ENCODE measurements at places on chromosomes 12 and 14.
A peak's percentile ranks its signal among the peaks of the same experiment; 100 is the strongest.

GRCh38 chr14:62117751-62118105, 355.5 kb downstream of the SNAPC1 start:
- peak; percentile 14 for DNase-seq

GRCh38 chr14:100526632-100527031, 60.6 kb downstream of the BEGAIN start:
- DNase-seq: no peak

- peak; percentile 61 for DNase-seq
Measured at GRCh38 chr12:92735131-92735721, 32.4 kb downstream of the PLEKHG7 start.

- peak; percentile 96 for DNase-seq
Measured at GRCh38 chr12:110109037-110109836, 14.9 kb upstream of the IFT81 start.

- no peak for DNase-seq
Measured at GRCh38 chr14:102917056-102917385, 5.4 kb upstream of the AMN start.

GRCh38 chr14:84453307-84453950, 1076.5 kb upstream of the FLRT2 start:
- DNase-seq: no peak

- peak; percentile 31 for DNase-seq
Measured at GRCh38 chr12:6768990-6769389, 2.8 kb downstream of the PTMS start.

- DNase-seq: no peak
Measured at GRCh38 chr14:52977798-52978197, 26.9 kb upstream of the FERMT2 start.

DNA sequence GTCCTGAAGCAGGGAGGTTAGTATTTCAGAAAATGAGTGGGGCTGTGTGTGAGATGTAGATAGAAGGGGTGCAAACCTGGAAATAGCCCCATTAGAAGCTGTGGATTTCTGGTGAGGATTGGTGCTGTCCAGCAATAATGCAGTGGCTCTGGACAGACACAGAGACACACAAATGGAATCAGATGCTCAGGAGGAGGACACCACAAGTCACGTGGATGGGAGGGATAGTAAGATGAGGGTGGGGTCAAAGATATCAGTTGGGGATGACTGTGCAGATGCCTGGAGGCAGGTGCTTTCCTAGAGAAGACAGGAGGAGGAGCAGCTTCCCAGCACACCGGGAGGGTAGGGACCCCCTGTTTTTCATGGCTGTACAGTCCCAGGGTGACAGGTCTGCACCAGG, 136.5 kb downstream of the PLXNC1 start:
- DNase-seq: no peak

DNA sequence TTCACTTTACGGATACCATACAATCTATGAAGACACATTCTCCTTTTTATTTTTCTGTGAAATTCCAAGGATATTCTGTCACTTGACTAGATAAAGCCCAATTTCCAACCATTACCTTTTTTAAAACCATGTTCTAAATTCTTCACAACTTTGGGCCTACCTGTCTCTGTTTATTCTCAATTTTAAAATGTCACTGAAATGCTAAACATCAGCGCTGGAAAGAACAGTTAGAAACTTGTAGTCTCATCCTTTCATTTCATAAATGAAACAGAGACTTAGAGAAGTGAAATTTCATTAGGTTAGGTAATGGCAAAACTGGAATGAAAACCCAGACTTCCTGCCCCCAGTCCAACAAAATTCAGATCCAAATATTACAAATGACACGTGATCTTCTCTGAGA, 396.2 kb downstream of the CCDC91 start:
- no peak for DNase-seq

GRCh38 chr12:107776171-107776570, 1.7 kb downstream of the ASCL4 start:
- DNase-seq: no peak

- no peak for DNase-seq
Measured at GRCh38 chr12:14714437-14714836, 18.0 kb upstream of the GUCY2C start.

DNA sequence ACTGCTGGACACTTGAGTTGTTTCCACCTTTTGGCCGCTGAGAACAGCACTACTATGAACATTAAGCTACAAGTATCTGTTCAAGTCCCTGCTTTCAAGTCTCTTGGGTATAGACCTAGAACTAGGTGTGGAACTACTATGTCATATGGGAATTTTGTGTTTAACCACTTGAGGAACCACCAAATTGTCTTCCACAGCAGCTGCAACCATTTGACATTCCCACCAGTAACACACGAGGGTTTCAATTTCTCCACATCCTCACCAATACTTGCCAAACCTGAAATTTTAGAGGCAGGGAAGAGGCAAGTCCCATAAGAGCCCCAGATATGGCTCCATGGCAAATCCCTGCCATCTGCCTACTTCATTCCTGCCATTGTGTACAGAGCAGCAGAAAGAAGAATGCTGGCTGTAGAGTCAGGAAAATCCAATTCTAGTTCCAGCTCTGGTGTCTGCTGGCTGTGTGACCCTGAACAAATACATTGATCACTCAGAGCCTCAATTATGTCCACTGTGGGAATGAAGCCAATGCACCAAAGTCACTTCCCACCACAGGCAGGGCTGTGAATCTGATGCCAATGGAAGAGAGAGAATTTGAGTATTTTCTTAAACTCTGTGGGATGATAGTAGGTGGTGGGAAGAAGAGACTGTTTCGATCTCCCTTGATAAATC, 17.8 kb downstream of the PITPNM2 start:
- no peak for DNase-seq

DNA sequence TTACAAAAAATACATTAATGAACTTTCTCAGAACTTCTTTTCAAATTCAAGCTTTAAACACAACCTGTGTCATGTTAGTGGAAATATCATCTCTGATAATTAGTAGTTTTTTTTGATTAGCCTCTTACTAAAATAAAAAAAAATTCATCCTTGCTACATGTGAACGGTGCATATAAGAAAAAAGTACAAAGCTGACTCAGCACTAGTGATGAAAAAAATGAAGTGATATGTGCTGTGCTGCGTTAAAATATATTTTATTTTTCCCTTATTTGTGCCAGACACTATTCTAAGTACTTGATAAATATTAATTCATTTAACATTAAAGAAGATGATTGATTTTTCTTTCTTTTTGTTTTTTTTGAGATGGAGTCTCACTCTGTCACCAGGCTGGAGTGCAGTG, 7.5 kb downstream of the IKBIP start:
- DNase-seq: no peak

DNA sequence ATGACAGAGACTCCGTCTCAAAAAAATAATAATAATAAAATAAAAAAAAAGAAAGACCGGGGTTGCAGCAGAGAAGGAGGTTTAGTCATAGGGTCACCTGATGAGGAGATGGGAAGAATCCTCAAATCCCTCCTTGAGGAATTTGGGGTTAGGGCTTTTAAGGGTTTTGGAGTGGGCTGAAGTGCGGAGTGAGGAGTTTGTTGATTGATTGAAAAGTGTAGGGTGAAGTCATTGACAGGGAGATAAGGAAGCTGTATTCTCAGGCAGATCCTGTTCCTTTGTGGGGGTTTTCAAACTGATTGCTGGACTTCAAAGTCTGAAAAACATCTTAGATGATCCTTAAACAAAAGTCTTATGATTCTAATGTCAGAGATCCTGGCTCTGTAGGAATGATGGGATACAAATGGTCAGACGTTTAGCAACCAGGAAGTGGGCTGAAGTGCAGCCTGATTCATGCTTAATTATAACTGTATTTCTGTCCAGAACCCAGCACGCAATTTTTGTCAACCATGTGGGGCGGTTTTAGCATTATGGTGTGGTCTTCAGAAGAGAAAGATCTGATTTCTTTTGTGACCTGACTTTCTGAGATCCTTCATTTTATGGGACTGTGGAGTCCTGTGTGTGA, 16.0 kb downstream of the FNTB start:
- DNase-seq: peak; percentile 63

DNA sequence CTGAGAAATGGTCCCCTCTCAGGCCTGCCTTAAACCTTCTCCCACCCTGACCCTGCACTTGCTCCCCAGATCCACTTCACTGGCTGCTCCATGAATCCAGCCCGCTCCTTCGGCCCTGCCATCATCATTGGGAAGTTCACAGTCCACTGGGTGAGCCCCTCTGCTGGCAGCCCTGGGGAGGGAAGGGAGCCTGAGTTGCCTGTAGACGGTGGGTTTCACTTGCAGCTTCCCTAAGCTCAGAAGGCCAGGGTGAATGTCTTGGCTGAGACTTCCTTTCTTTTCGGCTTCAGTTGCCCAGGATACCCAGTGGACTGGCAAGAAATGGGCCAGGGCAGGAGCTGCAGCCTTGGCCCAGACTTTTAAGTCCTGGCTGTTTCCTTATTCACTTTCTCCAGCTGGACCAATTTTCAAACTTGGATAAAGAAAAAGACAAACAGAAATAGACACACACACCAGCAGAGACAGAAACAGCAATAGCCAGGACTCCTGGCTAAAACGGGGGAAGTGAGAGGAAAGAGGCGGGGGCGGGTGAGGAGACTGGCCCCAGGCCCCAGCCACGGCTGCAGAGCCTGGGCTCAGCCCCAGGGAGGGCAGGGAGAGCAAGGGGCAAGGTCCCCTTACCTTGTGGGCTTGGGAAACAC, 2.0 kb downstream of the AQP6 start:
- no peak for DNase-seq

GRCh38 chr14:25394791-25395391, 344.9 kb upstream of the STXBP6 start:
- DNase-seq: no peak

DNA sequence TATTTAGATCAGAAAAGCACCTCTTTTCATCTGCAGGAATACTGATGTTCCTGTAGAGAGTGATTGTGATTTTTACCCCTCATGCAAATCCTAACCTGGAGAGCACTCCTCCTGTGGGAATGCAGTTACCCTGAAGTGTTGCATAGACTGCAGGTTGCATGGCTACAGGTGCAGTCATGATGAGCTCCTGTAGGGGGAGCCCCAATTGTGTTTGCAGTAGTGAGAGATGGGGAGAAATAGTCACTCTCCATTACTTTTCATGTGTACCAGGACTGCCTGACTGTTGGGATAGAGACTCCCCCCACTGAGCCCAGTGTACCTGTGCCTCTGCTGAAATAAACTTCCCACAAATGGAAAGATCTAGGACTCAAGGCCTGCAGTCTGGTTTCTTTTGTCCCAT, 1086.5 kb downstream of the SLC6A15 start:
- DNase-seq: peak; percentile 50

DNA sequence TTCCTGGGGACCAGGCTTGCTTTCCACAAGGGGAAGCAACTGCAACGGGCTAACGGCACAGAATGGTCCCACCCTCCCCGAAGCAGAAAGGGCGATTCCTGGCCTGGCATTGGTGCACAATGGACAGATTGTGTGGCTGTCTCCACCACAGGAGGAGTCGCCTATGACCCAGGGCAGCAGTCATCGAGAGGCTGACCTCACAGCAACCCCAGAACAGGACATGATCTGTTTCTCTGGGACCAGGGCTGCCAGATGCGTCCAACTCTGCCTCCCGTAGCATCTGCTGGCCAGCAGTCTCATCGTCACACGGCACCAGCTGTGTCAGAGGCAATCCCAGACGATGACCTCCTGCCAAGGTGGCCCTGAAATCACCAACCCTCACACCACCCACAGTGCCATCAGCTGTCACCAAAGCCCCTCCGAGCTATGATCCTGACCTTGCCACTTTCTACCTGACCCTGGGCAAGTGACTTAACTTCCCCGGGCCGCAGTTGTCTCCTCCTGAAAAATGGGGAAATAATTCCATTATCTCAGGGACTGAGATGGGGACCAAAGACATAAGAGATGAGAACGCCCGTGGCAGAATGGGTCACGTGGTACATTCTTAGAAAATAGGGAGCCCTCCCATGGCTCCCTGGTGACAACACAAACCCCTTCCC, 86.7 kb downstream of the CHGA start:
- DNase-seq: no peak

DNA sequence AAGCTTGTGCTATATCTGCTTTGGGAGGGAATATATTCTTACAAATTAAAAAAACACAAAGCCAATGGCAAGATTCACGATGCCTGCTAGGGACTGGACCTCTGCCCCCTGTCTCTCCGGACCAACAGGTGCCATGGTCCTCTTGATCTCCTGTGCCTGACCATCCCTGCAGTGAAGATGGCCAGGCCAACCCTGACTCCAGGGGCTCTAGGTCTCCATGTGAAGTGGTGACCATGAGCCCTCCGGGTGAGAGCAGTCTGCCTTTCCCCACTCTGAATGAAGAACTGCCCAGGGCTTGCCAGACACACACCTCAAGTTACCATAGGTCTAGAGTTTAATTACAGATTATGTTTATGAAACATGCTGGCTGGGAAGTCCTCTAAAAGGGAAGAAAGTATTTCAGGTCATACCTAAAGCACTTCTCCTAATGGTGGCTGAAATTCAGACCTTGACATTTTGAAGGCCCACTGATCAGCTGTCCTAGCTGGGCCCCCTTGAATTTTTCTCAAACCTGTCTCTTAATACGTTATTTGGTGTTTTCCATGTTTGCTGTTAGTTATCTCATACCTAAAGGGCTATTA, 1.4 kb downstream of the ARHGDIB start:
- DNase-seq: no peak

DNA sequence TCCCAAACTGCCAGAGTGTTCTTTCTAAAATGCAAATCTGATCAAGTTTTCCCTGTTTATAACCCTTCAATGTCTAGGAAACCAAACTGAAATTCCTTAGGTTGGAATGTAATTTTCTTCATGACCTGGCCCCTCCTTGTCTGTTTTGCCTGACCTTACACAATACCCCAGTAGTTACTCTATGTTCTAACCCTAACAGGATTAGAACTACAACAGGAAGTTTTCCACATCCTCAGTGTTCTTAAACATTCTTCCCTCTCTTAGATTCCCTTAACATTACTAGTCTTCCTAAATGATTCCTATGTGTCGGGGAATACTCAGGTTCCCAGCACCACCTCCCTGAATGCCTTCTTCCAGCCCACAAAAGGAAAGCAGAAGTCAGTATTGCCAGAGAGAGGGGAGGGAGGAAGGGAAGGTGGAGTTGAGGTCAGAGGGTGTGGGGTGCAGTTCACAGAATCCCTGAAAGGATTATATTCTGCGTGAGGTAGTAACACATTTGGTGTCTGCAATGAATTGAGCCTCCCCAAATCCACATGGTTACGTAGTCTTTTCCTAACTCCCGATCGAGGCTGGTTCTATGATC, 72.6 kb downstream of the BBS10 start:
- no peak for DNase-seq

GRCh38 chr14:50397390-50398188, 908 bp upstream of the CDKL1 start:
- DNase-seq: peak; percentile 56

DNA sequence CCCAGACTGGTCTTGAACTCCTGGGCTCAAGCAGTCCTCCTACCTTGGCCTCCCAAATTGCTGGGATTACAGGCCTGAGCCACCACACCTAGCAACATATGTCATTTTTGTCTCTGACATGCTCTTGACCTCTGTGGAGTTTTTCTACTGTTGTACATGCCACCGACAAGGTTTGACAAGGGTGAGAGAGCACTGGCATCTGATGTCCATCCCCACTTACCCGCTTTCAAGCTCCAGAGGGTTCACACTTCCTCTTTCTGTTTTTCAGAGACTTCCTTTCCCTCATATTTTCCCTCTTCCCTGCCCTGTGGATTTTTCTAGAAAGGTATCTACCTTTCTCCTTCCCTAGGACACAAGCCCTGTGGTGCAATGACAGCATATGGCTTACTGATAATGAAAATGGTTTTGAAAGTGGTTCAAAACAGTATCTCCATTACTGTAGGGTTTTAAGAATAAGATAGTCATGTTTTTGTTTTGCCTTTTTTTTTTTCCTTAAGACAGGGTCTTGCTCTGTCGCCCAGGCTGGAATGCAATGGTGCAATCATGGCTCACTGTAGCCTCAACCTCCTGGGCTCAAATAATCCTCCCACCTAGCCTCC, 27.7 kb upstream of the PLEKHG3 start:
- no peak for DNase-seq
